ENCODE measurements at places on chromosomes 3 and 15. TPM values are rescaled to one million over a fixed set of nuclear protein-coding genes. Genes with fewer than 3 reads are reported as not detected.

The ADPRH gene
- total RNA-seq, result 3.0 TPM

The ADAMTS17 gene
- 24.6 TPM for total RNA-seq

The GOLGA6L9 gene
- total RNA-seq, result 5.6 TPM

The PLA2G4D gene
- not detected for total RNA-seq

The MED12L gene
- 0.78 TPM for total RNA-seq

The SLC28A2 gene
- not detected for total RNA-seq

The MOBP gene
- not detected for total RNA-seq

The C3orf49 gene
- not detected for total RNA-seq

The TMIE gene
- total RNA-seq, result not detected

The GADL1 gene
- not detected for total RNA-seq

The AHSG gene
- total RNA-seq, result not detected

The PCNP gene
- total RNA-seq, result 48.5 TPM

The RTP4 gene
- 3.6 TPM for total RNA-seq

The LAMB2 gene
- total RNA-seq, result 337 TPM

The PAK6 gene
- 22.4 TPM for total RNA-seq

The HYAL1 gene
- total RNA-seq, result 13.0 TPM

The CHRNA7 gene
- total RNA-seq, result 2.6 TPM

The CPN2 gene
- total RNA-seq, result not detected

The FANCD2OS gene
- total RNA-seq, result not detected

The KBTBD13 gene
- total RNA-seq, result not detected

The TMEM158 gene
- 6.9 TPM for total RNA-seq

The ACOX2 gene
- 2.3 TPM for total RNA-seq

The CPNE4 gene
- not detected for total RNA-seq

The LTF gene
- 8.9 TPM for total RNA-seq

The FBXL22 gene
- total RNA-seq, result not detected

All from body of pancreas (tissue), 4 donors.